SK-N-MC (cell line): ENCODE measurements at places on chromosomes 6 and 20.

DNA sequence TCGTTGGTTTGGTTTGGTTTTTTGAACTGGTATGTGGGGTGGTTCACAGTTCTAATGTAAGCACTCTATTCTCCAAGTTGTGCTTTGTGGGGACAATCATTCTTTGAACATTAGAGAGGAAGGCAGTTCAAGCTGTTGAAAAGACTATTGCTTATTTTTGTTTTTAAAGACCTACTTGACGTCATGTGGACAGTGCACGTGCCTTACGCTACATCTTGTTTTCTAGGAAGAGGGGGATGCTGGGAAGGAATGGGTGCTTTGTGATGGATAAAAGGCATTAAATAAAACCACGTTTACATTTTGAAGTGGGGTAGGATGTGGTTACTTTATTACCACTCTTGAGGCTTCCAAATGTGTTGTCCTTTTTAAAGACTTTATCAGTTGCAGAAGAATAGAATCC is 168.0 kb downstream of the ZMYND8 start:
- no peak for DNase-seq

DNA sequence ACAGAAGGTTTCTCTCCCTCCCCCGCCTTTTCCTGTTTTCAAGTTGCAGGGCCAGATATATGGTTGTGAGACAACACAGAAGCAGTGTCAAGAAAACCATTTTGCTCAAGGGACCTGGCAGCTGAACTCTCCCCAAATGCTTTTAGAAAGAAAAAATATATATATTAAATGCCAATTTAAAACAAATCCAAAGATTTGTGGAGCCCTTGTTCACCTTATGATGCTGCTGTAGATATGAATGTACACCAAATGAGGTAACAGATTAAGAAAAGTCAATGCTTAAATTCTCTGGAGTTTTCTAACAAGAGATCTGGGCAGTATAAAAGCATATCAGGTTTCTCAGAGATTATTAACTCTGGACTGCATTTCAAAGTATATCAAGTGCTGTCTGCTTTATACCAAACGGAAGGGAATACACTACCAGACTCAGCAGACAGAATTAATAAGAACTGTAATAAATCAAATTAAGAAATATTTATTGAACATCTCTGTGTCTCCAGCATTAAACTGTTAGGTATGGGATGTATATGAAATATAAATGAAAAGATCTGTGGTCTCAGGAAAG is 357.5 kb downstream of the HDGFL1 start:
- no peak for DNase-seq

- no peak for DNase-seq
Measured at GRCh38 chr6:129489215-129489765, 220.7 kb downstream of the ARHGAP18 start.

DNA sequence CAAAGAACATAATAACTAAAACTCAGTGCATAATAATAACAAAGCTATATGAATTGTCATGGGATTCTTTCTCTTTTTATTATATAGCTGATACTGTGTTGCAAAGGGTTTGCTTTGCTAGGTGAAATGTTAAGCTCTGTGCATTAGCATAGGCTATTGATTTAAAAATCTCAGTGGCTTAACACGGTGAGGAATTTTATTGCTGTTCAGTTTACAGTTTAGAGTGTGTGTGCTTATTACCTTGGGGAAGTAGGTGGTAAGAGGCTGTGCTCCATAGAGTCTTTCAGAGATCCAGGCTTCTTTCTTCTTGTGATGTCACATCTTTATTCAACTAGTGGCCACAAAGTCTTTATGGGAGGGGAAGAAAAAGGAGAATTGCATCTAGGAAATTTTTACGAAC is 55.7 kb downstream of the LRRC1 start:
- no peak for DNase-seq

- DNase-seq = no peak
Measured at GRCh38 chr20:41371371-41371770, 4.8 kb upstream of the EMILIN3 start.

DNA sequence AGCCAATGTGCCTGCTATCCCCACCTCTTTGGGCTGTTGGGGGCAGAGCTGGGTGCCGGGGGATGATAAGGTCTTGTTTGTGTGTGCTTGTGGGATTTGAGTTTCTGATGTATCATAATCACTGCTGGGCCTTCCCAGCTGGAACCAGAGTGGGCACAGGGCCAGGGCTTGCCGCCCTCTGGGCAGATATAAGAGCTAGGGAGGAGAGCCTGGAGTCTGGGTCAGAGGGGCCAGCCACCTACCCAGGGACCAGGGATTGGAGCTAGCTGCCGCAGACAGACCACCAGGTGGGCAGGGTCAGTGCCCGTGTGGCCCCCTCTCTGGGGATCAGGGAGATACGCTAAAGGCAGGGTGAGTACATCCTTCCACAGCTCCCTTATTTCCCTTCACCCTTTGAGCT is 3.1 kb upstream of the TLDC2 start:
- DNase-seq = no peak

GRCh38 chr6:41315203-41315602 is 20.2 kb upstream of the NCR2 start:
- DNase-seq = no peak

DNA sequence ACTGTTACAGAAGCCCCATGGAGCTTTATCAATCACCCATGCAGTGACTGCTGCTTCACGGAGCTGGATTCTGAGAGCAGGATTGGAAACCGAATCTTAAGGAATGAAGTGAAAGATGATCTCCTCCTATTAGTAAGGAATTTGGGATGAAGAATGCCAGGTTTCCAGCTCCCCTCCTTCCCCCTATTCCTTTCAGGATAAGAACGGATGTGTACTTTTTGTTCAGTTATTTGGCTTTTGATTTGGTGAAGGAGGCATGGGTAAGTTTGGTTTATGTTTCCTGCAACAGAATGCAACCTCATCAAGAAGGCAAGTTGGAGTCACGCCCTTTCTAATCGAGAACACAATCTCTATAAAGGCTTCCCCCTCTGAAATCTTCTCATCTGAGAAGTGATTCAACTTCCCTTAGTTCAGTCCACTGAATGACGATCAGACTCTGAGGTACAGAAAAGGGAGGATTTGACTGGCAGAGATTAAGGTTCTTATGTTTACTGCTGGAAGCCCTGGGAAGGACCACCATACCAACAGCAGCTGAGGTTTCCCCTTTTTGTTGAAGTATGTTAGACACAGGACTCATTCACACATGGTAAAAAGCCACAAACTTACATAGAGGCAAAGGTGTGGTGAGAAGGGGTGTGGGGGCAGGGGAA is 5.5 kb downstream of the ELMO2 start:
- no peak for DNase-seq

DNA sequence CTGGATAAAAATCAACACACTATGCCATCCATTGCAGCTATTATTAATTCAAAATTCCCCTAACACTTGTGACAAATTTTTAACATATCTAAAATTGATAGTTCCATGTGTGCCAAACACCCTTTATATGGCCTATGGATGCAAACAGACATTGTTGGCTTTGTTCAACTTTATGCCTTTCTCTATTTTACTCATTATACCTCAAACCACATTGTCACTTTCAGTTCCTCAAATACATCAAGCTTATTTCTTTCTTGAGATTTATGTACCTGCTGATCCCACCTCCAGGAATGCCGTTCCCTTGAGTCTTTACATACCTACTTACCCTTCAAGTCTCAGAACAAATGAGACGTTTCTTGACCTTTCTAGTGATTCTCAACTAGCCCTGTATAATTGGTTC is 193.5 kb upstream of the PLN start:
- DNase-seq = no peak

- DNase-seq = no peak
Measured at GRCh38 chr6:151747896-151748295, 59.6 kb upstream of the ESR1 start.

DNA sequence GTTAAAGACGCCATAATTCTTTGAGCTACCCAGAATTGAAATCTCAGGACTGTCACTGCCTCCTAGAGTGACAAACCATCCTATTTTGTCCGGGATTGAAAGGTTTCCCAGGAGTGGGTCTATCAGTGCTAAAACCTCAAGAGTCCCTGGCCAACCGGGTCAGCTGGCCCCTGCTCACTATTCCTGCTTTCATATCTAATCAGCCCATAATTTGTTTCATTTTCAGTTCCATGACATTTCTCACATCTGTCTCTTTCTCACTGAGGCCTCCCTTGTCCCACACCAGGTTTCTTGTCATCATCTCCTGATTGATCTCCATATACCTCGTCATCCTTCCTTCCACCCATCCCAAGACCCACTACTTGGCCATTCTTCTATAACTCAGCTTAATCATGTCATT is 98.2 kb downstream of the SLC35B3 start:
- no peak for DNase-seq

DNA sequence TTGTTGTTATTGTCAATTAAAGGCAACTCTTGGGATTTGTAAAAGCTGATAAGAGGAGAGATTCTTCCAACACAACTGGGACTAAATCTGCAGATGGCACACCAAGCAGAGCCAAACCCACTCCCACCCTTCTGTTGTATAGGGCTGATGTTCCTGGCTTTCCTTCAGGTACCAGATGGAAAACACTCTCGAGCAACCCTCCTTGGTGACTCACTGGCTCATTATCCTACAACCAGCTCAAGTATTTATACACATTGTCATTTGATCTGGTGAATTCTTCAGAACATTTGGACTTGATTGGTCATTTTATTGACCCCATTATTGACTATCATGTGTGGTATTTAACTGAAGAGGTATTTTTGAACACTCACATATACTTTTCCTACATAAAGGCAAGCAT is 190.3 kb upstream of the PCSK2 start:
- DNase-seq = no peak

DNA sequence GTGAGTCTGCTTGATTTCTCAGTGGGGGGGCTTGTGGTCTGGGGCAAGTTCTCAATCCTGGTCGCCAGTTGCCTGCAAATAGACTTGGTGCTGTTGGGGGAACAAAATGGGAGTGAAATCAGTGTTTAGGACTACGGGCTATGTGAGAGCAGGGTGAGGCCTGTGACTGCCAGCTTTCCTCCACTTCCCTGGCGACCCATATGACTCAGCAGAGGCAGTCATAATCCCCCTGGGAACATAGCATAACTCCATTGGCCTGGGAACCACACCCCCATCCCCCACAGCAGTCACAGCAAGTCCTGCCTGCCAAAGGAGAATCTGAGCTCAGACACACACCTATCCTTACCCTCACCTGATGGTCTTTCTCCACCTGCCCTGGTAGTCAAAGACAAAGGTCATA is 387.9 kb downstream of the LMBRD1 start:
- DNase-seq = no peak

GRCh38 chr20:57705127-57705899 is 4.5 kb downstream of the PMEPA1 start:
- DNase-seq = no peak

GRCh38 chr6:89862698-89863097 is 31.6 kb upstream of the GJA10 start:
- no peak for DNase-seq

DNA sequence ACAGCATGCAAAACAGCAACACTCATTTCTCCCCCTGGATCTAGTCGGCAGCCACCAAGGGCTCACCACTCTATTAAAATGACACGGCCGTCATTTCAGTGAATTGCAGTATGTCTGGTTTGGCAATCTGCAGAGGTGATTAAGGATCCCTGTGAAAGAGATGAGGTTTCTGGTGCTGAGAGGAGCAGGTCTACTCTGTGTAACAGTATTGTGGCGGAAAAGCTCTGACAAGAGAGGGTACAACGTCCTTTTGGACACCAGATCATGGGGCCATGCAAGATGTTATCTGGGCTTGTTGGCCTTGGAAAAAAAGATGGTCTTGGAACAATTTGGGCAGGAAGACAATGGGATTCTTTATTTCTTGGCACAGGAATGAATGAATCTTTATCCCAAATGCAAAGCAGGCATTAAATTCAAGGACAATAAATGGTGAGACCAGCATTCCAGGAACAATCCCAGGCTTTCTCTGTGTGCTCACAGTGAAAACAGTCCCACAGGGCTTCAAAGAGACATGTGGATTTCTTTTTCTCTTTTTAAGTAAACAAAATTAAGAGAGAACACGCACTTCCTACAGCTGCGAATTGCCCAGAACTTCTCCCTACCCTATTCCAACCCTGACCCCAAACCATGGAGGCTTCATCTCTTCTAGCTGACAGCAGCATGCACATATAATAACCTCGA is 33.7 kb upstream of the ADGRF1 start:
- no peak for DNase-seq

GRCh38 chr6:21987501-21987957 is 309.3 kb downstream of the PRL start:
- DNase-seq = no peak

- DNase-seq = no peak
Measured at GRCh38 chr6:16355699-16356446, 117.5 kb downstream of the GMPR start.

DNA sequence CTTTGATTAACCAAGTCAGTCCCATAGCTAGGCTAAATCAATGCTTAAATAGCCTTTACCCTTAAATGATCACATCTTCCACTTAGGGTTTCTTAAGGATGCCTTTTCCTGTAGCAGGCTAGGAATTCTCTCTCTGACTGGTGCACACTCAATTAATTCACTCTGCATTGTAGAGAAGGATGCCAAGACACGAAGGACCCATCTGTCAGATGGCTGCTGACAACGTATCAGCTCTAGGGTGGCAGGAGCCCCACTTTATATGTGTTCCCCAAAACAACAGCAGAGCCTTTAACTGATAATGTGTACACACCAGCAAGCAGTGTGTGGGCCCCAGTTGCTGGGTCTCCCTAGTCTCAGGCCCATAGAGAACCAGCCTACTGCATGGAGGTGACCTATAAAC is 13.3 kb downstream of the GNAS start:
- no peak for DNase-seq

GRCh38 chr6:17688481-17688880 is 18.2 kb downstream of the NUP153 start:
- no peak for DNase-seq

- no peak for DNase-seq
Measured at GRCh38 chr6:20574355-20574754, 40.1 kb downstream of the CDKAL1 start.

GRCh38 chr6:84390334-84390733 is 162.9 kb upstream of the CEP162 start:
- DNase-seq = no peak

DNA sequence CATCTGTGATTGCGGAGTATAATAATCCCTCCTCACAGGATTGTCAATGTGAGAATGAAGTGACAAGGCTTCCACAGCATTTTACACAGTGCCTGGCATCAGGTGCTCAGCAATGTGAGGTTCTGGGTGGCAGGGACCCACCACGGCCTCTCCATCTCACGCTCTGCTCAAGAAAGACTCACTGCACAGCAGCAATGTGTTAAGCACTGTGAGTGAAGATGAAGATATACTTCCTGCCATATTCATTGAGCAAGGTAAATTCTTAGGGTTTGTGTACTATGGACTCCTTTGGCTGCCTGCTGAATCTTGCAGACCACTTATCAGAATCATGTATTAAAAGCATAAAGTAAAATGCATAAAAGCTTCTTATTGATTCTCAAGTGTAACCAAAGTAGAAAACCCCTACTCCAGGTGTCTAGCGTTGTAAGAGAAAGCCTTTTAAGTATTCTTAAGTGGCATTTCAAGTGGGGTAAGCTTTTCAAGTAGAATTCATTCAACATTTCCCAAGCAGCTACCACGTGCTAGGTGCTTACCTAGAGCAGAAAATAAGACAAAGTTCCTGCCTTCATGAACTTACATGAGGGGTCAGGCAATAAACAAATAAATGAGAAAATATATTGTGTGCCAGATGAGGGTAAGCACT is 17.0 kb upstream of the MEP1A start:
- no peak for DNase-seq
